ENCODE measurements at places on chromosomes 3 and 15. TPM values are rescaled to one million over a fixed set of nuclear protein-coding genes. Genes with fewer than 3 reads are reported as not detected.

The LRRC34 gene
- 4.7 TPM for total RNA-seq

The GCNT3 gene
- total RNA-seq: not detected

The MME gene
- 296 TPM for total RNA-seq

The EIF5A2 gene
- 19.1 TPM for total RNA-seq

The SLC9A9 gene
- 16.0 TPM for total RNA-seq

The EFCC1 gene
- 1.6 TPM for total RNA-seq

The CMTM7 gene
- total RNA-seq: 19.5 TPM

The TNNC1 gene
- 205 TPM for total RNA-seq

The GPR27 gene
- 6.0 TPM for total RNA-seq

The CLDN18 gene
- total RNA-seq: 0.09 TPM

GRCh38 chr15:91849749-91850161, 3.8 kb upstream of the SLCO3A1 start:
- DNase-seq: no peak

DNA sequence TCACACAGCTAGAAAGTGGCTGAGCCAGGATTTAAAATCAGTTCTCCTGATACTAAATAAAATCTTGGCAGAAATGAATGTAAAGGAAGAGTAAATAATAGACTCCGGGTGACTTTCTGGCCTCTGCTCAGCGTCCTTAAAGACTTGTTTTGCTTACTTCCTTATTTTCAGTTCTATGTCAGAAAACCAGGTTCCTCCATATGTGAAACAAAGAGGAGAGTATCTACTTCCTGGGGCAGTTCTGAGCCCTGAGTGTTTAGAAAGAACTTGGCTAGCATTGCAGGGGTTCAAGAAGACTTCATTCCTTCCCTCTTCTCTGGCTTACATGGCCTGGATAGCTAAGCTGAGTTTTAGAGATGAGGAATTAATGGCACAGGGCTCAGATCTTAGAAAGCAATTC, 222.8 kb upstream of the TLE3 start:
- no peak for DNase-seq

- no peak for DNase-seq
Observed at GRCh38 chr3:72919520-72919919, 31.7 kb downstream of the GXYLT2 start.

GRCh38 chr3:67384760-67385397, 269.5 kb downstream of the SUCLG2 start:
- no peak for DNase-seq

DNA sequence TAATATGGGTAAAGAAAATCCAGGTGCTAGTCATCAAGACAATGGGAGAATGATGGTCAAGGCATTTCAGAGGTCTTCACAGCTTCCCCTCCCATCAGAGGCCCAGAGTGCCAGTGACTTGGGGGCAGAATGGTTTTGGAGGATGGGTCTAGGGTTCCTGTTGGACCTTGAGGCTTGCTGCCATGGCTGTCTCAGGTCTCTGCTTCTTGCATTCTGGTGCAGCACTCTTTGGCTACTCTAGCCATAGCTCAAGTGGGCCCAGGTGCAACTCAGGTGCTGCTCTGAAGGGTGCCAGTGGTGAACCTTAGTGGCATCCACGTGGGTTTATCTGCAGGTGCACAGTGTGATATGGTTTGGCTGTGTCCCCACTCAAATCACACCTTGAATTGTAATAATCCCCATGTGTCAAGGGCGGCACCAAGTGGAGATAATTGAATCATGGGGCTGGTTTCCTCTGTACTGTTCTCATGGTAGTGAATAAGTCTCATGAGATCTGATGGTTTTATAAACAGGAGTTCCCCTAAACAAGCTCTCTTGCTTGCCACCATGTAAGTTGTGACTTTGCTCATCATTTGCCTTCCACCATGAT, 48.5 kb upstream of the PEX5L start:
- DNase-seq: no peak

DNA sequence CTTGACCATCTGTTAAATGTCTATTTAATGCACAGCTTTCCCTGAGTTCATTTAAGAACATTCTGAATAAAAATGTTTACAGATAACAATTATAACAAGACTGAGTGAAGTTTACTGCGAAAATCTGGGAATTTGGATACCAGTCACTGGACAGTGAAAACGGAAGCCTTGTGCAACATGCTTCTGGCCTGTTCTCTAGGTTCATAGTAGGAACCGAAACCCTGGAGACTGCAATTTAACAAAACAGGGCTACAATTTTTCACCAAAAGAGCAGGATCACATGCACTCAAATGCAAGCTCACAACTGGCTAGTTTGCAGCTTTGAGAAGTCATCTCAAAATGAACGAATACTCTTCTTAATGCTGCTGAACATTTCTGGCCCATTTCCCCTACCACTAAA, 435.9 kb downstream of the NR2F2 start:
- no peak for DNase-seq

- no peak for DNase-seq
Observed at GRCh38 chr15:25967116-25967515, 104.0 kb upstream of the ATP10A start.

GRCh38 chr15:101579631-101580163, 72.5 kb downstream of the TM2D3 start:
- DNase-seq: no peak

- no peak for DNase-seq
Observed at GRCh38 chr15:40446144-40446543, 5.4 kb downstream of the BAHD1 start.

DNA sequence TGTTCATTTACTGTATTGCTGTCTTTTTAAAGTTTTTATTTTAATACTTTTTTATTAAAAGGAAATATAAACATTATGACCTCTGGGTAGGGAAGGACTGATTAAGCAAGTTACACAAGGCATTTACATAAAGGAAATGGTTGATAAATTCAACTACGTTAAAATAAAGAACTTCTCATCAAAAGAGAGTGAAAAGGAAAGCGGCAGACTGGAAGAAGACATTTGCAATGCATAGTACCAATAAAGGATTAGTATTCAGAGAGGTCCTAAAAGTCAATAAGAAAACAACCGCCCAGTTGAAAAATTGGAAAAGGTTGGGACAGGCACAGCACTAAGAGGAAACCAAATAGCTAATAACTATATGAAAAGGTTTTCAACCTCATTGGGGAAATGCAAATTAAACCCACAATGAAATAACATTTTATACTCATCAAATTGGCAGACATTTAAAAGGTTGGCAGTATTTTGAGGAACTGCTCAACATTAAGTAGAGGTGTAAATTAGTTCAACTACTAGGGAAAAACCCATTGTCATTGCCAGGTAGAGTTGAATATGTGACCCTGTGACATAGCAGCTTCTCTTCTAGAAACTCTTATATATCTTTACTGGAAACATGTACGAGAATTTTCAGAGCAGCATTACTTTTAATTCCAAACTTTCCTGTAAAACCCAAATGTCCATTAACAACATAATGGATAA, 9.5 kb downstream of the PDE8A start:
- DNase-seq: no peak

- peak; percentile 77 for DNase-seq
Observed at GRCh38 chr15:89665449-89666181, 10.3 kb upstream of the KIF7 start.

- no peak for DNase-seq
Observed at GRCh38 chr3:44136421-44136820, 105.3 kb upstream of the TOPAZ1 start.

GRCh38 chr3:187011915-187012314, 81.6 kb downstream of the ST6GAL1 start:
- peak; percentile 49 for DNase-seq

DNA sequence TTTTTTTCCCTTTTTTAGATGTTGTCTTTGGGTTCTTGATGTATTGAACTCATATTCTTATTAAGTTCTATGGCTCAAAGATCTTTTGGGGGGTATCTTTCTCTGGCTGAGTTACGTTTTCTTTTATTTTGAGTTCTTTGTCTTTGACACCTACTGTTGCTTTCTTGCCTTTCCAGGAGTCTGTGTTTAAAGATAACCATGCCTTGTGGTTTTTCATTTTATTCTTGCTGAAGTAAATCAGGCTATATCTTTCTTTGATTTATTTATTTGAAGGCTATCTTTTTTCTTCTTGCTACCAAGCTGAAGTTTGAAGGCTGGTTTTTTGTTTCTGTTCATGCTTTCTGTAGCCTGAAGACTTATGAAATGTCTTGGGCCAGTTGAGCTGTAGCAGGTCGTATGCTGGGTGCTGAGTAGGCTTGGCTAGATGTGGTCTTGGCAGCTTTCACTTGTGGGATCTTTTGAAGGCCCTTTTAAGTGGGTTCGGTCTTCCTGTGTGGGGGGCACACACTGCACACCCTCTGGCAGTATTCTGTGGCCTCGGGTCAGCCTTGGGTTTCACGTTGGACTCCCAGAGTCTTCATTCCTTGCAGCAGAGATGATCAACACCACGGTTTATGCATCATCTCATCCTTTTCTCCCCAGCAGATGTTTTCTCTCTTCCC, 17.5 kb downstream of the SLCO3A1 start:
- no peak for DNase-seq

GRCh38 chr3:152325136-152325535, 56.4 kb downstream of the MBNL1 start:
- no peak for DNase-seq

DNA sequence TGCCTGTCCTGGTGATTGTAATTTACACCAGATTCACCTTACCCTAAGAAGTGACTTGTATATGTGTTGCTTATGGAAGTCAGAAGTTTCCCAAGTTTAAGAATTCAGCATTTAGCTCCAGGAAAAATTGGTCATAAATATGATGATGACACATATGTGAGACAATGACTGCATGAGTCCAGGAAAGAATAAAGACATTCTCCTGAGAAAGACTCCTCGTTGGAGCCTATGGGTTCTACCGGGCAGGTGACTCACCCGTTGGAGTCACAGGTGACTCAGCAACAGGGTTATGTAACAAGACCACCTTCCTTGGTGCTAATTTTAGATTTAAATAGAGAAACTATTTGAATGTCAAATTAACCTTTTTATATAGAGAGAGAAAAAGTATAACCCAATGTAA, 662.4 kb downstream of the FHIT start:
- no peak for DNase-seq

DNA sequence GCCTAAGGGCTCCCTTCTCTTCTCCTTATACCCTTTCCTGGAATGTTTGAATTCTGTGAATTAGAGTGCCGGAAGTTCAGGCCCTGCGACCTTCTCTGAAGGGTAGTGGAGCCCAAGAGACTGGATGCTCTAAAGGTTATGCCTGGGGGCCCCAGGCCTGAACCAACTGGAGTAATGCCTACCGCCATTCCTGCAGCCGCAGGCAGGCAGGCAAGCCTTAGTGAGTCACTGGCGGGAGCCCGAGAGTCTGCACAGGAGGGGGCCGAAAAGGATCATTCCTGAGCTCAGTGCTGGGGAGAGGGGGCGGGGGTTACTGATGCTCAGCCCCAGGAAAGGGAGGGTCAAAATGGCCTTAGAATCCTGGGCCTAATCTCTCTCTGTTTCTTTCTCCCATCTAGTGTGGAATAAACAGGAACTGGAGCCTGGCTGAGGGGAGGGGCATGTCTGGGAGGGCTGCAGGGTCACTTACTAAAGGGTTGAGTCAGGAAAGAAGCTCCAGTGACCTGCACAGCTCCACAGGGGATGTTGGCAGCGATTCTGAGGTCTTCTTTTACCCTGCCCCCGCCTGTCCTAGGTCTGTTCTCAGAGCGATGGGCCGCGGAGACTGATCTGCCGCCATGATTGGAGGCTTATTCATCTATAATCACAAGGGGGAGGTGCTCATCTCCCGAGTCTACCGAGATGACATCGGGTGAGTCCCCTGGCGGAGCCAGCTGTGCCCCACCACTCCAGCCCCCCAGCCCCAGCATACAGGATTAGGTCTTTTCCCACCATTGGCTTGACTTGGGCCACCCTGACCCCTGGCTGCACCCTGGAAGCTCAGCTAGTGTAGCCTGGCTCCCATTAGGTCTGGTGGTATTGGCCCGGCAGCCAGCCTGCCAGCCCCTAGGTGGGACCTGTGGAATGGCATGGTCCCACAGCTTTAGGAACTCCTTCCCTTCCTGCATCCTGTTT, 2.0 kb downstream of the AP2M1 start:
- peak; percentile 82 for DNase-seq

GRCh38 chr15:70063980-70064379, 33.7 kb downstream of the TLE3 start:
- no peak for DNase-seq

DNA sequence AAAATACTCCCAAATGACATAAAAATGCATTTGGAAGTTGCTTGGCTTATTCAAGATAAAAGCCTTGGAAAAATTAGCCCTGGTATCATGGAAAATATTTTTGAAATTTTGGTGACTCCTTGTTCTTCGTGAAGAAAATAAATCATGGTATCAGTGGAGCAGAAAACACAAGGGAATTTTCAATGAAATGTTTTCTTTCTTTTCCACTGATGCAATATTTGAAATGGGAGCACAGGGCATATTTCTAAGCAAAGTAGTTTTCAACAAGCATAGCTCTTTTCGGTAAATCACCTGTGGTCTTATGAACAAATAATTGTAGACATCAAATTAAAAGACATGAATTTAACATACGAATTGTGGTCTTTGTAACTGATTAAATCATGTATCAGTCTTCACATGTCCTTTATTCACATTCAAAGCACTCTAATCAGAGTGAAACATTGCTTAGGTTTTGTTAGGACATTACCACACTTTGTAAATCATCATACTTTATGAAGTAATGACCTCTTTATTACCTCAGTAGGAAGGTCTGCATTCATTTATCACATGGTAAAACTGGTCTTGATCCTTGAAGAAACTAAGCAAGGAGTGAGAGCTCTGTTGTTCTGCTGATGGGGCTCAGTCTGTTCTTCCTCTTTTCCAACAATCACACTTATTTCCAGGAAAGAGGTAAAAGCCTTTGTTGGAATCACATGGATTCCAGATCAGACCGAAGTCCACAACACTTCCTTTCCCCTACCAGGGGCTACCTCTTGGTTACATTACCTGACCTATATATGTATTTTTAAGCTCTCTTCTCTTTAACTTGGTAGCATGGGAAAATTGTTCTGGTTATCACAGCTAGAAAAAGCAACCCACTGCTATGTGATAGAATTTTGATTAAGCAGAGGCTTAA, 413.5 kb upstream of the THBS1 start:
- no peak for DNase-seq

DNA sequence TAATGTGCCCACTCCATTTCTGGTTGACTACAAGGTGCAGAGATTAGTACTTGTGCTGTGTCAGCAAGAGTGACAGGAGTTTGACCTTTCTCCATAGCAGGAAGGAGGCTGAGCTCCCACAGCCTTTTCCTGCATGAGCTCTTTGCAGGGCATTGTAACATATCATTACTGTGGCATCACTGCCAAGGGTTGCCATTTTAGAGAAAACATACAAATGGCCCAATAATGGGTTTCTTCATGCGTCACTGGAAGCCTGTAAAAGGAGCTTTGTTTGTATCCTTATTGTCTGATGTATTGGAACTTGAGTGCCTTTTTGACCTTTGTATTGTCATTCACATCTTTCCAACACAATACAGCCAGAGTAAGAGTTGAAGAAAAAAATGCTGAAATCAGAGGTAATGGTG, 323.0 kb upstream of the CDIN1 start:
- DNase-seq: no peak

DNA sequence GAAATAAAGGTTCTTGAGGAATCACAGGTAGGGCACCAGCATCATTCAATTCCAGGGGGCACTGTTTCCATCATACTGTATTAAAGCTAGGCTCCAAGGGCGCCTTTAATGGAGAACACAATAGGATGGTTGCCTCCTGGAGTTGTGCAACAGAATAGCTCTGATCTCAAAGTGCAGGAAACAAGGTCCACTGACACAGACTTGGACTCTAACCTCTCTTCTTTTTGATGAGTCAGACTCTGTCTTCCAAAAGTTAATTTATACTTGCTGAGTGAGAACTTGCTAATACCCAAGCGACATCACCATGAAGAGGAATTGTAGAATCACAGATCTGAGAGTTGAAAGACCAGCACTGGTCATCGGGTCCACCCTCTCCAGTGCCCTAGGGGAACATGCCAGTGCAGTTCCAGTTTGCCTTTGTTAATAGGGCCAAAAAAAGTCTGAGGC, 94.4 kb upstream of the PHLDB2 start:
- DNase-seq: no peak
